Stimulated activated CD8-positive, alpha-beta memory T cell treated with anti-CD3 and anti-CD28 coated beads, Interleukin-12 subunit alpha, Interleukin-12 subunit beta, amount 100 ng/mL, for 1 hour (primary cell): ENCODE measurements at places on chromosomes 5 and 9.

- DNase-seq, result no peak
Measured at GRCh38 chr5:5145651-5146529, 5.8 kb downstream of the ADAMTS16 start.

DNA sequence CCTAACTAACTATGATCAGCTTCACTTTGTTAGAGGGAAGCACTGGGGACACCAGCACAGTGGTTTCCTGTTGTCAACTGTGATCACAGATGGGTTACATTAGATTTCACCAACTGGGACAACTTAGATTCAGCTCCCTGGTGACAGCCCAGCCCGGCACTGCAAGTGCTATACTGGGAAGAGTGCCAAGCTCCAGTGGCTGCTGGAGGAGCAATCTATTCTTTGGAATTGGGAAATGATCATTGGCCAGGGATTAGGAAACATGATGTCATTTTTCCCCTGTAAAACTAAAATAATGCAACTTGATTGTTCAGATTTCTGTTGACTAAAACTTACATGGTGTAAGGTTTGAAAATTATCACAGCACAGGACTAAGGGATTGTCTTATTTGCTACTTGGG, 33.2 kb downstream of the PTGR1 start:
- no peak for DNase-seq

- no peak for DNase-seq
Measured at GRCh38 chr9:15423231-15423985, 732 bp downstream of the SNAPC3 start.

DNA sequence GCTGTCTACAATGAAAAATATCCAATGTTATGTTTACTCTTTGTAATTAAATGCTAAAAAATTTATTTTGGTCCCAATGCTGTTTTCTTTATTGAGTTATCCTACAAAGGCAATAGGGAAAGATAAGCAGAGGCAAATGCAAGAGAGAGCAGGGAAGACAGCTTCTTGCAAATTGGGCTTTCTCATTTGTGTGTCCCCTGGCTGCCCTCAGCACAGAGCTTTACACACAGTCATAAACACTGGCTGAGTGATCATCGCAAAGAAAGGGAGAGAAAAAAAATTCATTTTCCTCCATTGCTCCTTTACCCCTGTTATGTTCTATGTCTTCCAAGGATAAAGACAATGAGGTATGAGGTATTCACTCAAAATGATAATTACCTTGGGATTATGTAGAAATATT, 2.3 kb upstream of the TSSK1B start:
- DNase-seq, result no peak

DNA sequence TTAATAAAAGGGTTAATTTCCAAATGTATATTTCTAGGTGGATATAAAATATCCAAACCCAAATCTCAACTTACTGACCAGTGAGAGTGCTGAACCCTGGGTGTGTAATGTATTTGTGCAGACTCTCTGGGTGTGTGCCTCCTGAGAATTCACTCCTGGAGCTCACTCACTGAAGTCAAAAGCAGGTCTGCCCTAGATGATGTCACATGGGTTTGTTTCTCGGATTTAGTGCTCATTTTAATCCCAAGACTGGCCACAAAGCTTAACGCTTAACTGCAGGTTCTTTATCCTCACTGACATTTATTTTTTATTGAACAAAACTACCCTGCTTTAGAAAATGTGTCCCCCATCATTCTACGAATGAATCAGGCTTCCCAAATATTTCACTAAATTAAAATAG, 179.4 kb downstream of the PPP2R2B start:
- DNase-seq, result no peak

DNA sequence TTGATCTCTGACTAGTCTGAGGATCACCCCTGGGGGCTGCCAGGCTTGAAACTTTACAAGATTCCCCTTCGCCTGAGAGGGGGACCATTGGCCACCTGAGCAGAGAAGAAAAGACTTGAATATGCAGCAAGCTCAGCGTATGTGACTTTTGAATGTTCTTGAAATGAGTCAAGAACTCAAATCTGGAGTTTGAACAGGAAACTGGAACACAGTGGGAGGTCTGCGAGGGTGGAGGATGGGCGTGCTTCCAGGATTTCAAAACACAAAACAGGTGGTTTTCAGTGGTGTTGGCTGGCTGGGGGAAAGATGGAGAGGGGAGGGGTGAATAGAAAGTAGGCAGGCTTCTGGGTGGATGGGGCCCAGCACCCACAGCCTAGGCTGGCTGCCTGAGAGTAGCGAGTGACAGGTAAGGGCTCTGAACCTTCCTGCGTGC, 40.6 kb downstream of the TMEM174 start:
- no peak for DNase-seq

- no peak for DNase-seq
Measured at GRCh38 chr5:76219636-76220035, 136.5 kb downstream of the SV2C start.

GRCh38 chr5:83227611-83228010, 150.3 kb downstream of the XRCC4 start:
- no peak for DNase-seq

DNA sequence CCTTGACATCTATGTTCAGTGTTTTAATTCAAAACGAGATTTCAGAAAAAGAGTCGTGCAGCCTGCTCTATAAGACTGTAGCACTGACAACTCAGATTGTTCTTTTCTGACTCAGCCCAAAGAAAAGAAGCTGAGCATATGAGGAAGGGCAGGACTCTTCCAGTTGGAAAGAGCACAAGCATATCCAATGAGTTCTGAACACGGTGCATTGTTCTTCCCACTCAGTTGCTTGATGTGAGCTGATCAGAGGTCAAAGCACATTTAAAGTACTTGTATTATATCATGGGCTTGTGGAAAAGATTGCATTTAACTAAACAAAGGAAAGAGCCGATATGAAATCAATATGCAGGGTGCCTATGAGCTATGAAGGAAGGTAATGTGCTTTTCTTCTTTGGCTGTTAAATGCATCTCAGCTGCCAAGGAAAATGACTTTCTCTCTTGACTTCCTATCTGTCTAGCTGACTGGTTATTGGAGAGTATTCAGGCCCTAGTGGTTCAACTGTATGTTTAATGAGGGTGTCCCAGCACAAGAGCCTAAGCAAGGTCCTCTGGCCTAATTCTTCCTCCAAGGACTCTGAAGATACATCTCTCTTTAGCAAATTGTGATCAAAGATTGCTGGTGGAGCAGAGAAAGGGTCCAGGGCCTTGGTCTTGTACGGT, 226.6 kb upstream of the PPP1R2B start:
- no peak for DNase-seq

GRCh38 chr5:104977529-104977928, 1414.9 kb upstream of the NUDT12 start:
- no peak for DNase-seq

DNA sequence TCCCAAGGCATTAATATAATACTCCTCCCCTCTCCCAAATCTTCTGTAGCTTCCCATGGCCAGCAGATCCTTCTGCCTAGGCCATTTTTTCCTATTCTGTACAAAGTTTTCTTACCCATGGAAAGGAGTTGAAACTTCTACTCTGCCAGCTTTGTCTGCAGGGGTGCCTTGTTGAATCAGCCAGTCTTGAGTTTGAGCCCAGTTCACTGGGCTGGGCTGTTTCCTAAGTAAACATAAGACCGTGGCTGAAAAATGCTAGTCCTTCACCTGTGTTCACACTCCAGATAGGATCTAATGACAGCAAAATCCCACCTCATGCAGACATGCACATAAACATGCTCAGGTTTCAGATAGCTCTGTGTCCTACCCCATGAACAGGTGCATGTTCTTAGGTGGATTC, 10.4 kb downstream of the TEX48 start:
- DNase-seq, result no peak
